Epithelial cell of esophagus (primary cell): ENCODE measurements at places on chromosomes 1 and 21.
A peak's percentile ranks its signal among the peaks of the same experiment; 100 is the strongest.

GRCh38 chr1:172450524-172450885, 6.6 kb upstream of the PIGC start:
- no peak for DNase-seq

DNA sequence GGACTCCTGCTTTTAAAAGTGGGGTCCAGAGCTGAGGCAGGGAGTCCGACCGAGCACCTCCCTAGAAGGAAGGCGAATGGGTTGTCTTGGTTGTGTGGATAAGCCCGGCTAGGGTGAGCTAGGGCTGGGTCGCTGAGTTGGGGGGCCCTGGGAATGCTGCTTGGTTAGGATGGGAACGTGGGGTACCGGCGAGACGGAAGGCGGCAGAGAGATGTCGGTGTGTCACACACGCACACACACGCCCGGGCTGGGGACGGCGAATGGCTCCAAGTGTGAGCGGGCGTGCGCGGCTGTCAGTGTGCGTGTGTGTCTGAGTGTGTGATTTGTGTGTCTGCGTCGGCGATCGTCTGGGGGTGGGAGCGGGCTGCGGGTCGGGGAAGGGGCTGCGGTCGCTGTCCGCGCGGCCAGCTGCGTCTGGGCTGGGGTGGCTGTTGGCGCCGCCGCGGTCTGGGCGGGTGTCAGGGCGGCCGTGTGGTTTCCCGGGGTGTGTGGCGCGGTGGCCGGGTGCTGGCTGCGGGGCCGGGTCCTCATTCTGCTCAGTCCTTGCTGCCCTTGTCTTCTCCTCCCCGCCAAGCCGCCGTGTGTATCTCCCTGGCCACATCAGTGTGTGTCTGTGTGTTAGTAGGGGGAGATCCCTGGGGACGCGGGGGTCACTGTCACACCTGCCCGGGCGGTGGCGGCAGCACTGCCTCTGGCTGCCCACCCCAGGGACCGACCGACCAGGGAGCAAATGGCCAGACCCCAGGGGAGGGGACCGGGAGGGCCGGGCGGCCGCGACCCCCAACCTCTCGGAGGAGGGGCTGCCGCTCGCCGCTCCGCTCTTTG, 1.1 kb downstream of the EFNA3 start:
- DNase-seq: no peak

GRCh38 chr1:70819231-70819630, 228.4 kb downstream of the PTGER3 start:
- DNase-seq: no peak

GRCh38 chr1:179082333-179082998, 596 bp downstream of the TOR3A start:
- DNase-seq: peak; percentile 36

GRCh38 chr1:229360420-229360819, 17.6 kb upstream of the CCSAP start:
- DNase-seq: no peak

- no peak for DNase-seq
These were observed 47.5 kb upstream of the WLS start for GRCh38 chr1:68279846-68280245.

DNA sequence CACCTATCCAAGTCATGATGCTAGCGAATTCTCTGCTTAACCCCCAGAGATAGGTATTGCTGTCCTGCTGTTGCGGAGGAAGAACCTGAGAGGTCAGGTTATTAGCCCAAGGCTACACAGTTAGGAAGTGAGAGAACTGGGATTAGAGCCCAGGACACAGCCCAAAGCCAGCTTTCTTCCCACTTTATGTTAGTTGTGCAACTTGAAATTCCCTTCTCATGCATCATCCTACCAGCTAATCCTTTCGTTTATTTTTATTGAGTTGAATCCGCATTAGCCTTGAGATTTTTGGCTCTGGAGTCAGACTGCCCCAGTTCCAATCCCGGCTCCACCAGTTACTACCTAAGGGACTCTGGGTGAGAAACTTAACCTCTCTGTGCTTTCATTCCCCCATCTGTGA, 65.4 kb downstream of the PLEKHA6 start:
- peak; percentile 90 for DNase-seq

DNA sequence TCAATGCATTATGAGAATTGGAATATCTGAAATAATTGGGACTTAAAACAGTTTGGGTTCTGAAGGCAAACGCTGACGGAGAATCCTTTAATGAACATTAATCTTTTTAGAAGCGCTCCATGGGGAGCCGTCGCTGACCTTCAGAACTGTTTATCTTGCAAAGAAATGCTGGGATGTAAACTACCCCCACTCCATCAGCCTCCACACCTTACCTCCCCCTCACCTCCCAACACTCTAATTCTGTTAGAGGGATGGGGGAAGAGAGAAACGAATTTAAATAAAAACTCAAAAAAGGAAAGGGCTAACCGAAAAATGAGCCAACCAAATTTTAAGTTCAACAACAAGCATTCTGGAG, 44.1 kb upstream of the DNAJC6 start:
- no peak for DNase-seq

DNA sequence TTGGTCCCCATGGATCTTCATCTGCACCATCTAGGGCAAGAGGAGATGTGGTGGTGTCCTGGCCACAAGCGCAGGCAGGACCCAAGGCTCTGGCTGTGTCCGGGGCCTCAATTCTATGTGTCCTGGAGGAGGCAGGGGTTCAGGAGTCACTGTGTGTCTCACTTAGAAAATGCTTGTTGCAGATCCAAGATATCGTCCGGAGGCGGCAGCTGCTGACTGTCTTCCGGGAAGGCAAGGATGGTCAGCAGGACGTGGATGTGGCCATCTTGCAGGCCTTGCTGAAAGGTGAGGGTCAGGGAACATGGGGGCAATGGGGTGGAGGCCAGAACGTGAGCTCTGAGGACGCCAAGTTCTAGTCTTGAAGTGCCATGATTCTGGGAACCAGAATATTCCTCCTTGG, 29.1 kb downstream of the TRPM2 start:
- DNase-seq: no peak

DNA sequence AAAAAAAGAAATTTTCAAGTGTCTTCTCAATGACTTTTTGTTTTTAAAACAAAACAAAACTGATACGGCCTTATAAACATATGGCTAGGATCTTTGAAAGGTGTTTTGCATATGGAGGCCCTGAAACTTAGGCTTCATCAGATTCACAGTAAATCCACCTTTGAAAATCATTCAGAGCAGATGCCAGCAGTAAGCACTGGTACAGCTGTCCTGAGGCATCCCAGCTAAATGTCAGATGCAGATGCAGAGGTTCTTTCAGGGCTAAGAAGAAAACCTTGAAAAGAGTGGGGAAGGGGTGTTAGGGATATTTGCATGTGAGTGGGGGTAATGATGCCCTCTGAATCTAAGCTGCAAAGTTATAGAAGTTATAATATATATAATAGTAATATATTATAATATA, 56.2 kb upstream of the GNG12 start:
- DNase-seq: no peak

- no peak for DNase-seq
These were observed 19.4 kb downstream of the ZBTB37 start for GRCh38 chr1:173887627-173888026.

GRCh38 chr21:42892582-42892930, 553 bp upstream of the NDUFV3 start:
- DNase-seq: no peak

- peak; percentile 56 for DNase-seq
These were observed 176.9 kb upstream of the DEPDC1 start for GRCh38 chr1:68673771-68674170.

- DNase-seq: peak; percentile 50
These were observed 425.5 kb downstream of the NUF2 start for GRCh38 chr1:163747261-163747660.

GRCh38 chr1:27368869-27369582, 2.3 kb upstream of the MAP3K6 start:
- DNase-seq: no peak

DNA sequence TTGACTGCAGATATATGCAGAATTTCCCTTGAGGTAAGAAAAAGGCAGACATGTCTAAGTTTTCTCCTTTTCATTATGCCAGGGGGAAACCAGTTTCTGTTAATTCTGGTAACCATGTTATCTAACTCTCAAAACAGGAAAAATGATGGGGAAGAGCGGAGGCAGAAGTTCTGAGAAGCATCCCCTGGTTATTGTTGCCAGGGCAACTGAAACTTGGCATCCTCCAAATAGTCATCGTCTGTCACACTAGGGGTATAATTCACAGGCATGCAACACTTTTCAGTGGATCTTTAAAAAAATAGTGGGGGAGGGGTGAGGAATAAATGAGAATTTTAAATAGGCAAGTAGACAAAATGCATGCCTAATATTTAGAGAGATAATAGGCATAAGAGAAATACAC, 715.3 kb upstream of the CXADR start:
- no peak for DNase-seq

GRCh38 chr1:233667741-233668140, 53.8 kb downstream of the KCNK1 start:
- DNase-seq: no peak

GRCh38 chr1:244218220-244218619, 167.1 kb downstream of the ZBTB18 start:
- no peak for DNase-seq

GRCh38 chr1:79885101-79885500, 878.6 kb upstream of the ADGRL4 start:
- peak; percentile 50 for DNase-seq

DNA sequence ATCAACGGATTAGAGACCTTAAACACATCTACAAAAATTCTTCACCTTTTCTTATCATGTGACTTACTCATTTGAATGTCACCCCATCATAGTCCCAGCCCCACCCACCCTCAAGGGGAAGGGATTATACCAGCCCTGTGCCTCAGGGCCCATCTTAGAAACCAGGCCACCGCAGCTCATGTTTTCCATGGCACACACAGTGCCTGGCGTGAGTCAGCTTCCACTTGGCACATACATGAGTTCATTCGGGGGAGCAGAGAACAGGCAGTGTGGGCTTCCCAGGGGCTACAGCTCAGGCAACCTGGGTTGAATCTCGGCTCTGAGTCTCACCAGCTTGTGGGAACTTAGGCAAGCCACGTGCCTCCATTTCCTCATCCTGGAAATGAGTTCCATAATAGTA, 310.6 kb downstream of the NPHP4 start:
- DNase-seq: no peak

DNA sequence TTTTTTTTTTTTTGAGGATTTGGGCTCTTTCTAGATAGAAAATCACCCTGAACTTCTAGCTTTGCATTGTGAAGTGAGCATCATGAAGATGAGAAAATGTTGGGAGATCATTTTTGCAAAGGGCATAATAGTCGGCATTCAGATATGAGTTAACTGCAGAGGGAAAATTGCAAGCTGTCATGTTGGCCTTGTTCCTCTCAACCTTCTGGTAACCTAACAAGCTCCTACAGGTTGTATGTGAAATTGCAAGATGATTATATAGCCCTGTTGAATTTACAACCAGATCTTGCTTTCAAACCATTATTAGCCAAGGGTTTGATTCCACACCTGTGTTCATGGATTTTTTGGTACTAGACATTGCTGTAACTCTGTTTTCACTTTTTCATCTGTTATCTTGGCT, 2.2 kb downstream of the ELOA start:
- DNase-seq: peak; percentile 62

DNA sequence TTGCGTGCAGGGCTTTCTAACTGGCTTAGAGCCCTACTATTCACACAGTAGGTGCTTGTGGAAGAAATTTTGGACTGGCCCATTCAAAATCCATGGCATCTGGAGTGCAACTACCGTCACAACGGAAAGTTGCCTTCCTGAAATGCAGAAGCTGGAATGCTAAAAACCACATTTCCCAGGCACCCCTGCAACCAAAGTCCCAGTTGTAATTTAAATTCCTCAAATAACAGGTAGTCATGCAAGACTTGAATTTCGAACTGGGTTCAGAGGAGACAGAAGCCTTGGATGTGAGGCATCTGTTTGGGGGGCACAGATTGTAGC, 186.7 kb downstream of the TOMM20 start:
- no peak for DNase-seq

DNA sequence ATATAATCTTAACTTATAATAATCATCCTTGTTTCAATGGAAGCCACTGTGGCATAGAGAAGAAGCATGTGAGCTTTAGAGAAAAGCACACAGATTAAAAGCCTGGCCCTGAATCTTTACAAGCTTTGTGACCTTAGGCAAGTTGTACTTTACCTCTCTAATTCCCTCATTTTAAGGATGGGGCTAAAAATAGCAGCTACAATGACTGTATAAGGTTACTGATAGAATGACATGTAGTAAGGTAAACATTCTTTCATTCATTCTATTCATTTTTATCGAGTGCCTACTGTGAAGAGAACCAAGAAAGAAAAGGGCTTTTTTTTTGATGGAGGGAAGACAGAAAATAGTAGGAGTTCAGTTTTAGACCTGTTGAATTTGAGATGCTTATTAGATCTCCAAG, 25.6 kb downstream of the CDKN2C start:
- no peak for DNase-seq

- no peak for DNase-seq
These were observed 79.4 kb downstream of the CAPZB start for GRCh38 chr1:19405761-19406487.

DNA sequence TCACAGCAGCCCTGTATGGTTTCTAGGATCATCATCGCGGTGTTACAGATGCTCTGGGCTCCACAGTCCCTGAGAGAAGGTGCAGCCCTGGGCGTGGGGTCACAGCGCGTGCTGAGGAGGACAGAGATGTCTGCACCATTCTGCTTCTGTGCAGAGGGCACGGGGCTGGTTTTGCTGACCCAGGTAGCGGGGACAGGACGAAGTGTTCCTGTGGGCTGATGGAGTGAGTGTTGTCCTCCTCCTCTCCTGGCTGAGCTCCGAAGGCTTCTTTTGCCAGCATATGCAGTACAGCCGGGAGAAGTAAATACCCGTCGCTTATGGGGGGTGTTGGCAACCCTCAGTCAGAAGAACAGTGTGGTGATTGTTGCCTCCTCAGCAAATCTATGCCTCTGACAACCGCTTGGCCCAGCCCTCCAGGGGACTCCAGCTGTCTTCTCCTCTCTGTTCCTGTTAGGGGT, 101.5 kb downstream of the DDX20 start:
- no peak for DNase-seq

DNA sequence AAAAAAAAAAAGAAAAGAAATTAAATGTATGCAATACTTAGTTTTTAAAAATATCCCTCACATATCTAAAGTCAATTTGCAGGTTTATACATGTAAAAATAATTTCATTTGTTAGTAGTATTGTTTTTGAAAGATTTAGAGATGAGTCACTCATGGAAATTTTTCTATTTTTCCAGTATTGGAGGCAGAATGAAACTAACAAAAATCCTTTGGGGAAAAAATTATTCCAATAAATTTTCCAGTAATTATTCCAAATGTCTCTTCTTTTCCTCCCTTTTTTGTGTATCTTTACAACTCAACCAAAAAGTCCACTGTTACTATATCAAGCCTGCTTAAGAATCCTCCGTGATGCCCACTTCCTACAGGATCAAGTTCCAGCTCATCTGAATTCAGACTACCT, 29.9 kb downstream of the MPZL1 start:
- DNase-seq: no peak

GRCh38 chr1:21574466-21575151, 65.4 kb downstream of the ALPL start:
- no peak for DNase-seq

- DNase-seq: no peak
These were observed 199.2 kb upstream of the ST6GALNAC5 start for GRCh38 chr1:76668046-76668445.
